CD4-positive, alpha-beta T cell treated with Interleukin-21 for 1 hour (primary cell): ENCODE measurements at places on chromosomes 4 and X.

DNA sequence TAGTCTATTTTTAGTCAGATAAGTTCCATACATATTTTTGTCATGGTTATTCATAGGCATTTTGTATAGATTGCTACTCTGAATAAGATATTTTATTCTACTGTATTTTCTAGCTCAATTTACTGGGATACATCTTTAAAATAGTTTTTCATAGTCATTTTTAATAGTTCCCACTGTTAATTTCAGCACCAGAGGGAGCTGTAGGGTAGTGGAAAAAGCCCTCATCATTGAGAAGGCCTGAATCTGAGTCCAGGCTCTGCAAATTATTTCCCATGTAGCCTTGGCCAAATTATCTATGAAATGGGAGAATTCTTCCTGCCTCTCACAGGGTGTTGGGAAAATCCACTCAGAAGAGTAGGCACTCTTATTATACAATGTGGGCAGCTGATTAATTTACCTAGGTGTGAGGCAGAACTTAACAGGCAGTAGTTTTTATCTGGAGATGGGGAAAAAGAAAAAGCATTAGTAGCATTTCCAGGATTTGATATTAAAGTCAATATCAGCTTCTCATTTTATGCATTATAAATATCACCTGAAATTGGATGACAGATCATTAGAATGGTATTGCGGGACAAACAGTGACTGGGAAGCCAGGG is 102.9 kb upstream of the PAQR3 start:
- no peak for DNase-seq

DNA sequence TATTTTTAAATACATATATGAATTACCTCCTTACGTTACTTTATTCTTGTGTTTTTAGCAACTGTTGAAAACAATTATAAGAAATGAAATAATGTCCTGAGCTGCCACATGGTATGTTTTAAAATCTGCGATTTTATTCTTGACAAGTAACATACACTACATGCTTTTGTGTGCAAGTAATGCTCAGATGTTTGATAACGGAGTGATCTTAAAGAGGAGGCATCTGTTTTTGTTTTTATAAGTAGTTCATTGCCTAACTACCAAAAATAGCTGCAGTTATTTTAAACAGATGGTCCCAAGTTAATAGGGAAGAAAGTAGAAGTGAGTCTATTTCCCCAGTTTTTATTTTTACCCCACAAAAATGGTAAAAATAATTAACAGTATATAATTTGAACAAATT is 55.2 kb downstream of the GAB1 start:
- DNase-seq, result no peak

GRCh38 chr4:37477126-37477525 is 209.1 kb downstream of the RELL1 start:
- no peak for DNase-seq

- no peak for DNase-seq
These were observed 32.8 kb downstream of the MGARP start for GRCh38 chr4:139247241-139247640.

DNA sequence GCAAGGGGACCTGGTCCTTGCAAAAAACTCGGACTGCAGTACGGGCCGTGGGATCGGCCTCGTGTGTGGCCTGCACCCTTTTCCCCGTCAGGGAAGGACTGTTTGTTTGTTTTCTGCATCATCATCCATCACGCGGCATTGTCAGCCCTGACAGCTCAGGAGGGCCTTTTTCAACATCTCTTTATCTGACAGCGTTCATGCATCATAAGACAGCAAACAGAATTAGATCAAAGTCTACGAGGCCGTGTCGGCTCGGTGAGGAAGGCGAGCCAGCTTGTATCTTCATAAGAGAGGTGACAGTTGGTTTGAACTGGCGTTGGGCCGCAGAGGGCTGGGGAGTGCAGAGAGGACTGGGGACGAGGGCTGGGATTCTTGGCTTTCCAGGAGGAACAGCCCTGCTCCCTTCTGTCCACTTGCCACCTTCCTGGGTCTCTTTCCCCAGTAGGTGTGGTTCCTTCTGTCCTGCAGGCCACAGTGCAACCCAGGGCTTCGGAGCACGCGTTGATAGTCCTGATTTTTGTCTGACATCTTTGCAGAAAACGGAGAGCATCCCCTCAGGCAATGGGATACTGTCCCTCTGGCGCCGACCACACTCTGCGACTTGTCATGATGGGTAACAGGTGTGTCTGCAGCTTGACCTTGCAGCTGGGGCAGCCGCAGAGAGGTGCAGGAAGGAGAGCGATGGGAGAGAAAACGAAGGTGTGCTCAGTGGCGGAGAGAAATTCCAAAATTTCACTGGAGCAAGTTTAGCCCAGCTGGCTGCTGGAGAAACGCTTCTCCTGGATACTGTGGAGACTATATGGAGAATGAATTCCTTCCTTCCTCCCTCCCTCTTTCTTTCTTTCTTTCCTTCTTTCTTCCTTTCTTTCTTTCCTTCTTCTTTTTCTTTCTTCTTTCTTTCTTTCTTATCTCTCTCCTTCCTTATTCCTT is 104.0 kb upstream of the SHOX start:
- DNase-seq, result no peak

DNA sequence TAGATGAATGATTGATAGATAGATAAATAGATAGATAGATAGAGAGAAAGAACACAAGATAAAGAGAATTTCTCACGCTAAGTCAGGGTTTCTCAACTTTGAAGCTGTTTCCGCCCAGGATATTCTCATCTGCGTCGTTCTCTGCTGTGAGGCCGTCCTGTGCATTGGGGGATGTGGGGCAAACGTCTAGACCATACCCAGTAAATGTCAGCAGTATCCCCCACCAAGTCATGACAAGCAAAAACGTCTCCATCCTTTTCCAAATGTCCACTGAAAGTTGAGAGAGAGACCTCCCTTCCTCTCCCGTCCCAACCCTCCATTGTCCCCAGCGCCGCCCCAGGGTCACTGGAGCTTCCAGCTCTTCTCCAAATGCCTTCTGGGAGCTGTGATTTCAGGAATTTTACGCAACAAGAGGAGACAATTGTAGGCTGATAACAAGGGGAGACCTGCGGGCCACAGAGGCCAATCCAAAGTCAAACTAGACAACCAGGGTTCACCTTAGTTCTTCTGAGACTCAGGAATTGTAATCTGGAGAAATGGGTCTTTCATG is 8.9 kb upstream of the CRLF2 start:
- no peak for DNase-seq

- no peak for DNase-seq
These were observed 391.2 kb upstream of the ADGRL3 start for GRCh38 chr4:60808726-60809485.

DNA sequence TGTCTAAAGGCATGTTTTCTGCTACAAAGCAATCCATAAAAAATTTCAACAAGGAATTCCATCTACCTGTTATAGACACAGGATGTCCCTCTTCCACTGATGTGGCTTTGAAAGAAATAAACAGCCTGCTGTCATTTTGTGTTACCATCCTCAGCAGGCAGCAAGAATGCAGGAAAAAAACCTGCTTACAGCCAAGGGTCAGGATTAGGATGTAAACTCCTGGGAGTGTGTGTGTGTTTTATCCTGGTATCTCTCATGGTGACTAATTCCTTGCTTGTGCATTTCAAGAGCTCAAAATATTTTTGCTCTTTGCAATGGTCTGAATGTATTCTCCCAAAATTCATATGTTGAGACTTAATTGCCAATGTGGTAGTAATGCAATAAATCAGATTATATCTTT is 28.6 kb upstream of the SFRP2 start:
- DNase-seq, result no peak

DNA sequence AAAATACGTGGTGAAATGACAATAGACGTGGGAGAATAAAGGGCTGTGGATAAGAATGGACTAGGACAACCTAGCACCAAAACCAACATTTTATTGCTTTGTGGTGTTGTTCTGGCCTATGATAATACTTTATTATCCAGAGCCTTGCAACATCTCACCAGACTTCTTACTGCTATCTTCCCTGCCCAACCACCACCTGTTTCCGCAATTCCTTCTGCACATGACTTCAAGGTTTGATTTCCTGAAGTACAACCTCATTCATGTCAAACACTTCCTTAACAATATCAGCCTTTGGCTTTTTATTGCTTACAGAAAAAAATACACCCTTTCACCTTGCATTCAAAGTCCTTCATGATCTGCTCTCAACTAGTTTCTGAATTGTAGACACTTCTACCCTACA is 84.8 kb downstream of the RTL3 start:
- DNase-seq, result no peak

- no peak for DNase-seq
These were observed 95.0 kb downstream of the BANK1 start for GRCh38 chr4:101885574-101885973.

DNA sequence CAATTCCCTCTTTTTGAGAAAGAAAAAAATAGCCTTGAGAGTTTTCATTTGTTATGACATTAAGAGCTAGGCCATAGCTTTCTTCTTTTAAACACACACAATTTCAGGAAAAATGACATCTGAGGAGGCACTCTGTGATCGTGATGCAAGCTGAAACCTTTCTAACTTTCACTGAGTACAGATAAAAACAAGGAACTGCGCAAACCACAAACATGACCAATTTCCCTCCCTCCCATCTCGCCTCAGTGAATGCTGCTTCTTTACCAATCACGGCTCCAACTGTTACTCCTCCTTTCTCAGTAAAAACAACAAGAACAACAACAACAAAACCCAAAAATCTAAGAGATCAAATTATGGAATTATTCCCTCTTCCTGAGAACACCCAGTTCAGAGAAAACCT is 626.8 kb downstream of the TLL1 start:
- DNase-seq, result no peak

DNA sequence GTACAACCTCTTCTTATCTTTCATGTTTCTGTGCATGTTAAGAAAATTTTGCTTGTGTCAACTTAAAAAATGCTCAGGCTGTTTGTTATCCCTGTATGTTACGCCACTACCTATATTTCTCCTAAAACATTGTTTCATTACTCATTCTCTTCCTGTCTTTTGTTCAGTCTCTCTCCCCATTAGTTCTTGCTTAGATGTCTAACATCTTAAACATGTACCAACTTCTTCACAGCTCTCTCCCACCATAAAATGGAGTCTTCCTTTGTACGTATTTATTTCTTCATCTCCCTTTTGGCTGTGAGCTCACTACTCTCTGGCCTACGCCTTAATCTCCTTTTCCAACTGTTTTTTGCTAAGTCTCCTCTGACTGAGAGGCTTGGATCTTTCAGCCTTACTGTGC is 36.4 kb downstream of the PCDH7 start:
- DNase-seq, result no peak

- no peak for DNase-seq
These were observed 1170.8 kb upstream of the PCDH7 start for GRCh38 chr4:29549342-29549741.

DNA sequence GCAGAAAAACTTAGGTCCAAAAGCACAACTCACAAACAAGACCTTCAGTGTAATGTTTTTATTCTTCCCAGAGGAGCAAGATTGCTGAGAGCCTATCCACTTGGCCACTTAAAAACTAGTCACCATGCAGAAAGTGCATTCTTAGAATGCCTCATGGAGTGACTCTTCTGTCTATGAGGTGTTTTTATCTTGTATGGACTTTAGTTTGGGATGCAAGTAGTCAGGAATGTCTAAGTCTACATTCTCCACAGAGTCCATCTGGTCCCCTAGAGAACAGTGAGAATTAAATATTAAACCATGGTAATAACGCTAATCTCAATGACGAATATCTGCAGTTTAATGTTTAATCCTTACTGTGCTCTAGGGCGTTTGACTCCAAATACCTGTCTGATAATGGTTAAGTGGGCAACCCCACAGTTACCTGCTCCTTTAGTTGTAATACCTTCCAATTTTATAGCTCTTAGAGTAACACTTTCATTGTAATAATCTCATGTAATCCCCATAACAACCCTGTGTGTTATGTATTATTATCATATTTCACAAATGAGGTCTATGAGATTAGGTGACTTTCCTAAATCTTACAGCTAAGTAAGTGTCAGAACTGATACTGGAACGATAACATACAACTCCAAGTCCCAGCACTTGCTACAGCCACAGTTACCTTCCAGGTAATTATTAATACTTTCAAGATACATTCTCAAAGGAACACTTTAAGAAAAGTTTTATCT is 235.6 kb upstream of the JADE1 start:
- no peak for DNase-seq
